ENCODE measurements at places on chromosomes 6 and 20. TPM values are rescaled to one million over a fixed set of nuclear protein-coding genes. Genes with fewer than 3 reads are reported as not detected.

The IL17A gene
- total RNA-seq, result not detected

DNA sequence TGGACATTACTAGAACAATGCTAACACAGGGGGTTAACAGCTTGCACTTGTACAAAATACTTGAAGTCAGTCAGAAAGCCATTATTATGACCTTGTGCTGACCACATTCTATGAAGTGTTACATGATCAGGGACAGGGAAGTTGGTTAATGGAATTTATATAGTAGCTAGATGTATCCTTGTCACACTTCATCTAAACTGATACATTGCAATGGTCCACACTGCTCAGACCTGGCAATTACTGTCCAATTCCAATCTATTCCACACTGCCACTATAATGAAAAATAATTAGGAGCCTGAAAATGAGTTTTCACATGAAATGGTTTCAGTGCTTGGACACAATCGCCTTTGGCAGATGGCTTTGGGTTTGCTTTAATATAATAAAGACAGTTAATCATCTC is 850.8 kb downstream of the EPHA7 start:
- H3K27me3 ChIP-seq, result no peaks in the 10 kb centered on the region
- no peak for DNase-seq
- no peak overlapping the region for H3K4me3 ChIP-seq
- no peaks in the 10 kb centered on the region for H3K36me3 ChIP-seq

DNA sequence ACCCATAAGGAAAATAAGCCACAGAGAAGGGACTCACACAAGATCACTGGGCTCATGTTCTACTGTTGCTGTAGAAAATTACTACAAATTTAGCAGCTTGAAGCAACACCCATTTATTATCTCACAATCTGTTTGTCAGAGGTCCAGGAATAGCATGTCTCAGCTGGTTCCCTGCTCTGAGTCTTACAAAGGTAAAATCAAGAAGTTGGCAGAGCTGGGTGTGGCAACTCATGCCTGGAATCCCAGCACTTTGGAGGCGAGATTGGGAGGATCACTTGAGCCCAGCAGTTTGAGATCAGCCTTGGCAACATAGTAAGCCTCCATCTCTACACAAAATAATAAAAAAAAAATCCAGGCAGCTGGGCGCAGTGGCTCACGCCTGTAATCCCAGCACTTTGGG is 28.5 kb upstream of the ZNF831 start:
- no peak overlapping the region for H3K4me3 ChIP-seq
- no peak for DNase-seq
- H3K27me3 ChIP-seq, result no peaks in the 10 kb centered on the region

The SIM1 gene
- not detected for total RNA-seq

The FOXA2 gene
- total RNA-seq, result 43.6 TPM

The GHRH gene
- total RNA-seq, result not detected

The KHDC1L gene
- not detected for total RNA-seq

DNA sequence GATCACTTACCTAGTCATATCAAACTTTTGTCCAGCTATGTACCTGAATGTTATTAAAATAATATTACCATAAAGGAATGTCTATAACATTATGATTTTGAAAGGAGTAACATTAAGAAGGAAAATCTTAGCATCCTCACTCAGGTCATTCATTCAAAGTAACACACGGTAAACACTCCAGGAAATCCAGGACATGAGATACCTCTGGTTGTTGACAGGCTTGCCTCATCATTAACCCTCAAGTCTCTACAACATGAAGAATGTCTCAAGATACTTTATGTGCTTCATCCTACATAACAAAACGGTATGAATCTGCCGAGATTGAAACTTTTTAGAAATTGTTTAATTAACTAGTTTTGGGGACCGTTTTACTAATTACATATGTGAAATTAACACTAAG is 690 bp upstream of the FILIP1 start:
- no peaks in the 10 kb centered on the region for H3K4me1 ChIP-seq
- no peak for DNase-seq
- no peaks in the 10 kb centered on the region for H3K36me3 ChIP-seq
- no peaks in the 10 kb centered on the region for H3K27me3 ChIP-seq
- no peak overlapping the region for H3K27ac ChIP-seq

The UBE3D gene
- 10.9 TPM for total RNA-seq

GRCh38 chr20:24166123-24166381 is 177.5 kb upstream of the GGTLC1 start:
- no peaks in the 10 kb centered on the region for H3K36me3 ChIP-seq
- DNase-seq, result no peak
- H3K4me3 ChIP-seq, result no peak overlapping the region
- H3K27me3 ChIP-seq, result no peaks in the 10 kb centered on the region

- no peak overlapping the region for H3K27ac ChIP-seq
- H3K36me3 ChIP-seq, result no peaks in the 10 kb centered on the region
- DNase-seq, result no peak
- H3K4me1 ChIP-seq, result no peaks in the 10 kb centered on the region
- no peak overlapping the region for H3K4me3 ChIP-seq
Observed at GRCh38 chr6:136347847-136348246, 58.2 kb upstream of the BCLAF1 start.

The BPHL gene
- total RNA-seq, result 29.5 TPM

The HRH3 gene
- total RNA-seq, result not detected

The PAK5 gene
- total RNA-seq, result not detected

DNA sequence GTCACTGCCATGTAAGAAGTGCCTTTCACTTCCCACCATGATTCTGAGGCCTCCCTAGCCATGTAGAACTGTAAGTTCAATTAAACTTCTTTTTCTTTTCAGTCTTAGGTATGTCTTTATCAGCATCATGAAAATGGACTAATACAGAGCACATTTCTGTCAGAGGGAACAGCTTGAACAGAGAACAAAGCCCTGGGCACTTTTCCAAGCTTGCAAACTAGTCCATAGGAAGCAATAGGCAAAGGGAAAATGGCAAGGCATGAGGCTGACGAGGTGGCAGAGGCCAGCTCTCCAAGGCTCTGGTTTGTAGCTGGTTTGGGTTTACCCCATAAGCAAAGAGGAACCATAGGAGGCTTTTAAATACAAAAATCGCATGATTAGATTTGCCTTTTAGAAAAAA is 185.1 kb upstream of the HDDC2 start:
- no peaks in the 10 kb centered on the region for H3K36me3 ChIP-seq
- H3K27ac ChIP-seq, result no peak overlapping the region
- no peaks in the 10 kb centered on the region for H3K27me3 ChIP-seq
- no peaks in the 10 kb centered on the region for H3K4me1 ChIP-seq

DNA sequence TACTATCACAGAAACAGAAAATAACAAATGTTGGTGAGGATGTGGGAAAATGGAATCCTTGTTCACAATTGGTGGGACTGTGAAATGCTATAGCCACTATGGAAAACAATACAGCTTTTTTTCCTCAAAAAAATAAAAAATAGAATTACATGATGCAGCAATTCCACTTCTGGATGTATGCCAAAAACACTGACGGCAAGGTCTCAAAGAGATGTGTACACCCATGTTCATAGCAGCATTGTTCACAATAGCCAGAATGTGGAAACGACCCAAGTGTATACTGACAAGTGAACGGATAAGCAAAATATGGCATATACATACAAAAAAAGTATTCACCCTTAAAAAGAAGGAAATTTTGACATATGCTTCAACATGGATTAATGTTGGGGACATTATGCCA is 213.4 kb downstream of the KHDC1L start:
- no peaks in the 10 kb centered on the region for H3K27me3 ChIP-seq
- no peak for DNase-seq
- no peak overlapping the region for H3K4me3 ChIP-seq
- H3K27ac ChIP-seq, result no peak overlapping the region
- no peaks in the 10 kb centered on the region for H3K36me3 ChIP-seq

DNA sequence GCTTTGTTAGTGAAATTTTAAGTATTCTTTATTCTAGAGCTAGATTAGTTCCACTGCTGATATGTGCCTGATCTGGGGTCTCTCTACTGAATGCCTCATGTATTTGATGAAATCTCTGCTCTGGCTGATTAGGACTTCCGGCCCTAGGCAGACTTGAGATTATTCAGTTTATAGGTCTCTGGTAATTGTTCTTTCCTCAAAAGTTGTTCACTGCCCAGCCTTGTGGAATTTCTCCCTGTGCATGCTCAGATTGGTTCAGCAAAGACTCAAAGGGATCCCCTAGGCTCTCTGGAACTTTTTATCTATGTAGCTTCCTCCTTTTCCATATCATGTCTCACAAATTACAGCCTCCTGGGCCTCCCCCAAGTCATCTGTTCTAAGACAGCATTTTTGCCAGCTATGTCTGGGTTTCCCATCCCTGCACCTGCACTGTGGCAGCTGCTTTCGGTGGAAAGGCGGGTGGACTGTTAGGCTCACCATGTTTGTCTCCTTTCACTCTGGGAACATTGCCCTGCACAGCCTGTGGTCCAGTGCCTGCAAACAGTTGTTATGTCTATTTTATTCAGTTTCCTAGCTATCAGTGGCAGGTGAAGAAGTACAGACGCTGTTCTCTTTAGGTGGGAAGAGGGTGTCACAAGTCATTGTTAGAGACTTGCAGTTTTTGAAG is 73.7 kb downstream of the RPP40 start:
- no peaks in the 10 kb centered on the region for H3K36me3 ChIP-seq
- no peaks in the 10 kb centered on the region for H3K27me3 ChIP-seq
- no peak overlapping the region for H3K27ac ChIP-seq
- H3K4me3 ChIP-seq, result no peak overlapping the region
- H3K4me1 ChIP-seq, result peaks cover 24% of the 10 kb centered on the region
- DNase-seq, result no peak

- no peak overlapping the region for H3K4me3 ChIP-seq
- H3K27me3 ChIP-seq, result no peaks in the 10 kb centered on the region
- no peak for DNase-seq
- H3K27ac ChIP-seq, result no peak overlapping the region
- no peaks in the 10 kb centered on the region for H3K4me1 ChIP-seq
Observed at GRCh38 chr6:18527836-18528743, 140.9 kb downstream of the RNF144B start.

DNA sequence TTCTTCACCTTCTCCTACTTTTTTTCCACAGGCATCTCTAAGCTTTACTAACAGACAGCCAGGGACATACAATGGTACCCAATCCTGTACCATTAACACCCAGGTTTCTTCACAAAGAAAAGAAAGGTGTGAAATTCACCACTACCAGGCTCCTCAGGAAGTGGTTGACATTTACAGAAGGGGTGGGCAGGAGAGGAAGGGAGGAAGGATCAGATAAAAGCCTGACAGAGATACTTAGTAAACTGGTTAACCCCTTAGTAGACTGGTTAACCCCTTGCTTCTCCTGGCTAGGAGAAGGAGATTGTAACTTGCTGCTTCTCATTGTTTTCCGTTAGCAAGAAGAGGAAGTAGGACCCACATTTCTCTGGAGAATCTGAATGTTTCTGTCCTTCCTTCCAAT is 7.2 kb downstream of the SAMD3 start:
- no peaks in the 10 kb centered on the region for H3K4me1 ChIP-seq
- H3K27ac ChIP-seq, result no peak overlapping the region
- no peaks in the 10 kb centered on the region for H3K27me3 ChIP-seq
- DNase-seq, result no peak
- no peaks in the 10 kb centered on the region for H3K36me3 ChIP-seq

DNA sequence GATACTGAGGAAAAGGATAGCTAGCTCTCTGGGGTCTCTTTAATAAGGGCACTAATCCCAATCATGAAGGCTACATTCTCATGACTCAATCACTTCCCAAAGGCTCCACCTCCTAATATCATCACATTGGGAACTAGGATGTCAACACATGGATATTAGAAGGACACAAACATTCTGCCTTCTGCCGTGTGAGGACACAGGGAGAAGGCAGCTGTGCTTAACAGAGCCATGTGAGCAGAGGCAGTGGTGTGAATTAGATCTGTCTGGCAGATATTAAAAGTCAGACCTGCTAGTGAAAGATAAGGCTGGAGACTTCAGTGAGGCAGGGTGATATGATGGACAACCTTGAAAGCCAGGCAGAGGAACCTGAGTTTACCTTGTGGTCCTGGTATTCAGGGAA is 341.9 kb downstream of the ARHGAP18 start:
- no peak for DNase-seq
- peaks cover 5% of the 10 kb centered on the region for H3K4me1 ChIP-seq
- H3K27me3 ChIP-seq, result no peaks in the 10 kb centered on the region
- H3K36me3 ChIP-seq, result no peaks in the 10 kb centered on the region

- no peak overlapping the region for H3K4me3 ChIP-seq
- H3K27me3 ChIP-seq, result no peaks in the 10 kb centered on the region
- DNase-seq, result no peak
- no peaks in the 10 kb centered on the region for H3K4me1 ChIP-seq
- H3K27ac ChIP-seq, result no peak overlapping the region
Observed at GRCh38 chr6:168051648-168052047, 27.4 kb downstream of the FRMD1 start.

DNA sequence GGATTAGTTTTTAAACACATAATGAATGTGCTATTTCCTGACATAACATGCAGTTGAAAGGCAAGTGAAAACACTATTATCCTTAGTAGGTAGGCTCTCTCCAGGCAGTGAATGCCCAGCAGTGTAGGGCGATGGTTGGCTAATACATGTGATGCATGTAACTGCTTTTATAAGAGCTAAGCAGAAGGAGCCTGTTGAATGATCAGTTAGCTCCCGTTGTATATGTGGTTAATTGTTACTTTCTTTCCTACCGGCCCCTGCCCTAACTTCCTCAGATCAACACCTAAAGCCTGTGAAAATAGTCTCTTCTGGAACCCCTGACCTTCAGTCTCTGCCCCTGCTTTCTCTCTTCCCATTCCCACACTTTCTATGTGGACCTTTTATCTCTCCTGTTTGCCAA is 10.5 kb downstream of the SOX4 start:
- H3K27me3 ChIP-seq, result no peaks in the 10 kb centered on the region
- DNase-seq, result no peak
- peaks cover 5% of the 10 kb centered on the region for H3K4me1 ChIP-seq
- H3K4me3 ChIP-seq, result no peak overlapping the region
- H3K36me3 ChIP-seq, result no peaks in the 10 kb centered on the region

DNA sequence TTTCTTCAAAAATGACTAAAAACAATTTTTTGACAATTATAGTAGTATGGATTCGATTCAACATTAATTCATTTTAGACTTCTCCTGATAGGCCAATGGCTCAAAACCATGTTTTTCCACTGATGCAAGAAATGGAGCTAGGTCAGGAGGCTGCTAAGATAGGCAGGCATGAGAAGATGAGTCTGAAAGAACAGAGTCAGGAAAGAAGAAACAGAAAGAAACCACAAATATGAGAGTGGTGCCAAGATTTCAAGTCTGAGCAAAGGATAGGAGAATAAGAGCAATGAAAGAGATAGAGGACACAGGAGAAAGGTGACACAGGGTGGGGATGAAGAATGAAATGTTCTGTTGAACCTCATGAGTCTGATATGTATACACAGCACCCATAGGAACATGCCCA is 112.2 kb downstream of the TASP1 start:
- no peak for DNase-seq
- no peak overlapping the region for H3K27ac ChIP-seq
- H3K36me3 ChIP-seq, result no peaks in the 10 kb centered on the region
- no peak overlapping the region for H3K4me3 ChIP-seq

GRCh38 chr6:105058316-105058715 is 101.4 kb downstream of the LIN28B start:
- H3K4me1 ChIP-seq, result no peaks in the 10 kb centered on the region
- no peaks in the 10 kb centered on the region for H3K27me3 ChIP-seq
- no peak for DNase-seq
- H3K4me3 ChIP-seq, result no peak overlapping the region
- no peak overlapping the region for H3K27ac ChIP-seq

All from Caco-2 (cell line).